ENCODE measurements at places on chromosomes 1 and 21.

GRCh38 chr1:51100264-51100880, 1.7 kb upstream of the C1orf185 start:
- DNase-seq: no peak

- DNase-seq: no peak
Observed at GRCh38 chr1:61160526-61160925, 78.2 kb downstream of the NFIA start.

DNA sequence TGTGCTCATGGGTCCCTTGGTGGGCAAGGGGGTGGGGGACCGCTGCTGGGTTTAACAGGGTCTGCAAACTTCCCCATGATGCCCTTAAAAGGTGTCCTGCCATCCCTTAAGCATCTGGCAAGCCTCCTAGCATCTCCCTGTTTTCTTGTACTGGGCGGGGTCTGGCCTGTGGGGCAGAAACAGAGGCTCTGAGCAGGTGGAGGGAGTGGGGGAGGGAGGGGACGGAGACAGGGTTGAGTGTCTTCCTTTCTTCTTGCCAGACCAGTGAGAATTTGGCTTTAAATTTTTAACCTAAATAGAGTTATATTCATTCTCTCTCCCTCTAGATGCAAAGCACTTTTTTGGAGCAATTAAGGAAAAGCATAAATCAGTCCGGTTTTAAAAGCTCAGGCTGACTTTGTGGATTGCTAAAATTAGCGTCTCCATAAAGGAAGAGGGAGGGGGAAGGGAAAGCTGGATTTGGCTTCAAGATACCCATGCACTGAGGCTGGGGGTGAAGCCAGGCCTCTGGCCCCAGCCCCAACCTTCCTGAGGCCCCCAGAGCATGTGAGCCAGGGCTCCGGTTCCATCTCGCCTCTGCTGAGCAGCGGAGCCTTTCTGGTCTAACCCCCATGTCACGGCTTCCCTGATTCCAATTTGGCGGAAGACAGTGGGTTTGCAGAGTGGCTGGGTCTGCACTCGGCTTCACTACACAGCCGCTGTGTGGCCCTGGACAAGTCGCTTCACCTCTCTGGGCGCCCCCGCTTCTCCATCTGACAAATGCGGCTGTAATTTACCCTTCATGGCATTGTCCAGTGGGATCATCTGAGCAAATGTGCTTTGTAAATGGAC, 25.3 kb downstream of the IGSF21 start:
- DNase-seq: no peak

DNA sequence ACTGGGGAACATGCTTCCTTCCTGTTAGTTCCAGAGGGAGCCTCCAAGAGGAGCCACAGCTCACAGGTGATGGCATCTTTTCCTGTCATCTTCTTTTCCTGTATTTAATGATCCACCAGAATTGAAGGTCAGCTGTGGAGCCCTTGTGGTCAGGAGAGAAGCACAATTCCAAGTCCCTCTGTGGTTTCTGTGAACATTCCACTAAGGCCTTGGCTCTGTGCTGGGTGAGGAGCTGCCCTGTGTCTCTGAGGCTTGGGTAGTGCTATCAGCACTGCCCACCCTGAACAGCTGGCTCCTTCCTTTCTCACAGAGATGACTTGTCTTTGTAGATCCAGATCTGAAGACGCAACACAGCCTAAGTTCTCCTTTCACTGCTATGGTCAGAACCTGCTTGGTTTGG, 141.9 kb upstream of the MAP1LC3C start:
- DNase-seq: no peak

DNA sequence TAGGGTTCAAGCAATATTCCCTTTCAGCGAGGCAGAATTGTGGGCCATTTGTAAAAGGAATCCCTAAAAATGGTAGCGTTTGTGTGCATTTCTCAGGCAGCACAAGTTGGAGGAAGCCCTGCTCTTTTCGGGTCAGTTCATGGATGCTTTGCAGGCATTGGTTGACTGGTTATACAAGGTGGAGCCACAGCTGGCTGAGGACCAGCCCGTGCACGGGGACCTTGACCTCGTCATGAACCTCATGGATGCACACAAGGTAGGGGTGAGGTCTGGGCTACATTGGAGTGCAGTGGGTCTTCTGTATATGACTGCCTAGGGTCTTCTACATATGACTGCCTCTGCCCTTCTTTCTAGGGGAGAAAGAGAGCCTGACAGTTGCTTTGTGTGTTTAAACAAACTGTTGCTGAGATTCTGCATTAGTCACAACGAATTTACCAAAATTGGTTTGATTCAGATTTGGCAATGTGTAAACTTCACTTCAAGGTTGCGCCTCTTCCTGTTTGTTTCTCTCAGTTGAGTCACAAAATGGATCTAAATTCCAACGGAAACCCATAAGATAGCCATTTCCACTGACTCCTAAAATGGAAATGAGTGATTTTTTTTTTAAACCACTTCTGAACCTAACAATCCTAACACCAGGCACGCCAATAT, 40.4 kb upstream of the BMP8A start:
- no peak for DNase-seq

DNA sequence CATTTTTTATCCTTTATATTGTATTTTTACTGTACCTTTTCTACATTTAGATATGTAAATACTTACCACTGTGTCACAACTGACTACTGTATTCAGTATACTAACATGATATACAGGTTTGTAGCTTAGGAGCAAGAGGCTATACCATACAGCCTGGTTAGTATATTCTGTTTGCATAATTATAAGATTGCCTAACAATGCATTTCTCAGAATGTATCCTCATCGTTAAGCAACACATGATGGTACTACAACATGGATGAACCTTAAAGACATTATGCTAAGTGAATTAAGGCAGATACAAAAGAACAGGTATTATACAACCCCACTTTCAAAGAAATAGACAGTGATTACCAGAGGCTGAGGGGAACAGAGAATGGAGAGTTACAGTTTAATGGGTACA, 62.7 kb downstream of the RUSC1 start:
- no peak for DNase-seq

GRCh38 chr1:53088616-53089300, 26.7 kb downstream of the PODN start:
- no peak for DNase-seq

GRCh38 chr1:5267603-5268235, 613.3 kb downstream of the AJAP1 start:
- DNase-seq: no peak

- no peak for DNase-seq
Observed at GRCh38 chr1:29532285-29532684, 296.0 kb downstream of the PTPRU start.

DNA sequence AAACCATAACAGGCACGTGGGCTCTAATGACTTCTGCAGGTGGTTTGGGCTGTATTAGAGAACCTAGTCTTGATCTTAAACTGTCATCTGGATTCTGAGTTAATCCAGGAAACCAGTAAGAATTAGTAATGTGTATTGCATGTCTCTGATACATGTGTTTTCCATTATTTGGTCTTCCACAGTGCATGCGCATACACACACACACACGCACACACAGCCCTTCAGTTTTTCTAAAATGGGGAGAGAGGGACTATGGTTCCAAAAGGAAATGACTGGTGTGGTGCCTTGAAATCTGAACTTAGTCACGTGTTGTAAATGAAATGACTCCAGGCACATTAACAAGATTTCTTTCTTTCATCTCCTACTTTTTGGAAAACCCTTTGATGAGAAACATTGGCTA, 67.6 kb downstream of the OLFML2B start:
- DNase-seq: no peak

DNA sequence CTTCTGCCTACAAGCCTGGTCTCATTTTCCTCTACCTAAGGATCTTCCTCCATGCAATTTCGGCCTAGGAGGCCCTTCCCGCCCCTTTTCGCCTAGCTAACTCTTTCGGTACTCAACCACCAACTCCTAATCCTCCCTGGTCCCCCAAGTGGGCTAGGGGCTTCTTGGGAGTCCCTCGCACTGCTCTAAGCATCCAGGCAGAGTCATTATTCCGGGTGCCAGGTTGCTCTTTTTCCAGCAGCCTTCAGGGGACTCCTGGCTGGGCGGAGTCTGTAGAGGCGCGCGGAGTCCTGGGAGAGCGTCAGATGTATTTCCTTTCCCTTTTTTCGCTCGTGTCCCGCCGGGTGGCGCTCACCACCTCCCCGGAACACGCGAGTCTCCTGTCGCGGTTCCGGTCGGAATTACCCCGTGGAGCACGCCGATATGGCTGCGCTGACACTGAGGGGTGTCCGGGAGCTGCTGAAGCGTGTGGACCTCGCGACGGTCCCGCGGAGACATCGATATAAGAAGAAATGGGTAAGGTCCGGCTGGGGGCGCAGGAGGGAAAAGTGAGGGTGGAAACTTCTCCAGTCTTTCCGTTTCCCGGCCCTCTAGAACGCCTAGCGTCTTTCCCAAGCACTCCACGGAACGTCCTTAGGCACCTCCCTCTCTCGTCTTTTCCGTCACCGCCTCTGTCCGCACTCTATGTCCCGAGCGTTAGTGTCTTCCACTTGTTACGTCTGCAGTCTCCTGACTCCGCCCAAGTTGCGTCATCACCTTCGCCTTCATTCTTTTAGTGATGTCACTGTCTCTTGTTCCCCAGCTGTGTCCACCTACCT, at the start of gene NSUN4:
Gene NSUN4, plus strand, starts transcription at position 404 of the 818 bp plus-strand sequence. Its CDS starts 20 bp downstream, at position 424.
- peak; percentile 87 for DNase-seq

DNA sequence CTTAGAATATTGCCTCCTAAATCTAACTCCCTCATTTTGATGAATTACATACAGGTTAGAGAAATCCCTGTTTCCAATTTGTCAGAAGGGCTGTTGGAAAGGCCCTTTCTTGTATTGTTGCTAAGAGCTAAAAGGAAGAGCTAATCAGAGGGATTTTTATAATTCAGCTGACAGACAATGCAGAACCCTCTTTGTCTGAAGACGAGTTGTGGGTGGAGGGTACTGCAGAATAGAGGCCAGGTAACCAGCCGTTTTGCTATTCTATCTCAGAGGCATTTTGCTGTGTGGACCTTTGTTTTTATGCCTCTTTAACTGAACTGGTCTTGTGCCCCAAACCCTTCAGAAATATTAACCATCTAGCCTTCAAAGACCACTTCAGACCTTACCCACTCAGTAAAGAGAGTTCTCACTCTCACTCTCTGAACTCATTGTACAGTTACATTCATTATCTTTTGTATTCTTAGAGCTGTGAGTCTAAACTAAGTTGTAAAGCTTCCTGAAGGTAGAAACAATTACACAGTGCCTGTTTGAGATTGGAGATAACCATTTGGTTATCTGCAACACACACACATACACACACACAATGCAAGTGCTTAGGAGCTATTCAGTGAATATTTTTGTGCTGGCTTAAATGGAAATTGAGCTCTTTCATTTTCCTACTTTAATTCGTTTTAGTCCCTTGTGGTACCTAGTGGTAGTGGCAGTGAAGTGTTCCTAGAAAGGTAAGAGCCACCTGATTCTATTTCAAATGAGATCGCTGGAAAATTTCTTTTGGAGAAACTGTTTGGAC, 19.7 kb downstream of the KPNA6 start:
- DNase-seq: no peak

- no peak for DNase-seq
Observed at GRCh38 chr1:201633811-201634210, 94.9 kb downstream of the NAV1 start.

- DNase-seq: no peak
Observed at GRCh38 chr21:46504666-46505065, 46.0 kb downstream of the DIP2A start.

GRCh38 chr1:117127795-117128194, 6.2 kb upstream of the TRIM45 start:
- no peak for DNase-seq

- DNase-seq: no peak
Observed at GRCh38 chr1:95108792-95109191, 8.4 kb upstream of the TLCD4 start.

- DNase-seq: no peak
Observed at GRCh38 chr1:199287206-199287605, 648.4 kb downstream of the PTPRC start.

GRCh38 chr21:17513214-17514123, 626 bp downstream of the CXADR start:
- no peak for DNase-seq

GRCh38 chr1:212980123-212980785, 29.9 kb downstream of the VASH2 start:
- no peak for DNase-seq
